ENCODE measurements at places on chromosomes 3 and 15.

GRCh38 chr3:9913601-9914000 lies 3.3 kb upstream of the IL17RC start:
- DNase-seq = no peak

- no peak for DNase-seq
Measured at GRCh38 chr3:171420667-171421066, 39.5 kb downstream of the TNIK start.

DNA sequence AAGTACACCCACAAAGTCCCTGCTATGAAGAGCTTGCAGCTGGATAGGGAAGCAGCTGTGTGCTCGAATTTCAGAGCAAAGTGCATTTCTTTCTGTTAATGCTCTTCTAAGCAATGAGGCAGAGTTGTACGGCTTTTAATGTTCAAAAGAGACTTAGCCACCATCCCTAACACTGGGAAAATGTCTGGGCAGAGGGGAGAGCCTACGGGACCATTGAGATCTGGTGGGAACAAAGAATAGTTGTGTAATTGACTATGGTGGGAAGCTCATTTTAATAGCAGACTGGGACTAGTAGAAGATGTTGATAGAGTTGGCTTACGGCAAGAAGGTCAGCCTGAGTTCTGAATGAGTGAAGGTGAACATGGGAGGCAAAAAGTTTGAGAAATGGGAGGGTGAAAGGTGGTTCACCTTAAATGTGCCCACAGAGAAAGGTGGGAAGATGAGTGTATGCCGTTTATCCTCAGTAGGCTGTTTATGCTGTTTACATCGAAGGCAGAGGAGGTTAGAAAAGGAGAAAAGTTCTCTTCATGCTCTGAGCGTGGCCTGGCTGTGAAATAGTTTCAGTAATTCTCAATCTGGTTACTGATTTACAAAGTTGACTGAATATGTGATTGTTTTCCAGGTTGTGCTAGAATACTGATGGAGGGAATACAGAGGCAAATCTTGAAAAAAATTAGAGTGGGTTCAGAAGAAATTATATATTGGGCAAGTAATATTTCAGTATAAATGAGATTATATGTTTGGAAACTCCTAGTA lies 22.9 kb upstream of the UTS2B start:
- no peak for DNase-seq

DNA sequence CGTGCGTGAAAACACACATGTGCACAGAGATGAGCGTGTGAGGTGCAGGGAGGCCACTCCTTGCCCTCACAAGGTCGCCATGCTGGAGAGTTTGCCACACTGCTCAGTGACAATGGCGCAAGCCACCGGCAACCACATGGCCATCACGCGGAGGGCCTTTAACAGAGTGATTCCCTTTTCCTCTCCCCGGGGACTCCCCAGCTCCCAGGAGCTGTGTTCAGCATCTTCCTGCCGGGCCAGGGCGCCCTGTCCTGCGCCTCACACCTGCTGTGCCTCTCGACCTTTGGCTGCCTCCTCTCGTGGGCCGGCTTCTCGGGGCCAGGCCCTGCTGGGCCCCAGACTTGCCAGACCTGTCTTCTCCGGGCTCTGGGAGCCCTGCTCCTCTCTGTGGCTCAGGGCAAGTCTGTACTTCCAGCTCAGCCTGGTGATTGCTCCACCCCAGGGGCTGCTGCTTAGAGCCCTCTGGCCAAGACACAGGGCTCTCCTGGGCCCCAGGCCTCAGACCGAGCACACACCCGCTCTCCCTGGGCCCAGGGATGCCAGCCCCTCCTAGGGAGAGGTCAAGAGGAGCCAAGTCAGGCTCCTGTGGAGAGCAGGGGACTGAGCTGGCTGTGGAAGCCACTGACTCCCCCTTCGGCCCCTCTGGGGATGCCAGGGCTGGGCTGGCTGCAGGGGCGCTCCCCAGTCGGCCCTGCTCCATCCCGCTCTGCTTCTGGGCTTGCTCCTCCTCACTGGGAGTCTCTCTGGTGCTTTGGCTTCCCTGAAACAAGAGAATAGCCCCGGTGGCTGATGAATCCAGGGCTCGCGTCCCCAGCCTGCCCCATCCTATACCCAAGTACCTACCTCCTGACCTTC lies 5.6 kb downstream of the CCDC9B start:
- no peak for DNase-seq

GRCh38 chr3:177553579-177553978 lies 356.3 kb upstream of the TBL1XR1 start:
- no peak for DNase-seq

DNA sequence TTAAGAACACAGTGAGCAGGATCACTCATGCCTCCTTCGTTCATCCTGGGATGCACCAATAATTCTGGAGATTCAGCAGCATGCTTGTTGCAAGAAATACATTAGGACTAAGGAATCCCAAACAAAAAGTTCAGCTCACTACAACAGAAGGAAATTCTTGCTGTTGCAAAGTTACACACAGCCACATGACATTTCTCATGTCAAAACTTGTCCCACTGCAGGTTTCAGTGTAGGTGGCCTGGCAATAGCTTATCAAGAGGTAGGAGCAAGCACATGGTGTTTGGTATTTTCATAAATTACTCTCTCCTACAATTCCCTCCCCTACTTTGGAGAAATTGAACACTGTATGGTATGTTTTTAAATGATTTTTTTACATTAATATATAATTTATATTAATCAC lies 399.6 kb upstream of the EPHA3 start:
- DNase-seq = no peak

DNA sequence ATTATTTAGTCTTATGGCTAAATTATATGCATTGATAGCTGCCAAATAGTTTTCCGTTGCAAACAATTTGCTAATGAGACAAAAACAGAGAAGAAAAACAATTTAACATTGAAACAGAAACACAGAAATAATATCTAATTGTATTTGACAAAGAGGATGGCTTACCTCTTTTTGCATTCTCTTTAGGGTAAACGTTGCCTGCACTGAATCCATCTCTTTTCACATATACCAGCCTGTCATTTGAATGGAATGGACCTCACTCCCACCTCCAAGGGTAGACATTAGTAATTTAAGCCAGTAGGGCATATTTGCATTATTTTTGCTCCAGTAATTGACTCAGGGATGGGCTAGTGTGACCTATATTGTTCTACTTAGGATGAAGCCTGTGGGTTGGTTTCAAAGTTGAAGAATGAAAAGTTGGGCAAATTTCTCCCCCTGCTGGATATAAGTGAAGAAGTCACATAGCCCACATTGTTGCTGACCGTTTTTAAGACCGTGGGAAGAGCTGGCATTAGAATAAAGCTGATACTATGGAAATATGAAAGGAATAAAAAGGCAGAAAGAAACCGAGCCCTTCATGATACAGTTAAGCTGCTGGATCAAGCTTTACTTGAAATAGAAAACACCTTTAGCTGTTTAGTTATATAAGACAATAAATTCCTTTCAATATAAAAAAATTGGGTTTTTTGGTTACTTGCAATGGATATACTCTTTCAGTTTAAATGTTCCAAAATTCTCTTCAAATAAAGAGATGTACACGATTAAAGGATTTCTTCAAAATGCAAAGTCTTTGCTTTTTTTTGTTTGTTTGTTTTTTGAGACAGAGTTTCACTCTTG lies 26.9 kb downstream of the PIERCE2 start:
- no peak for DNase-seq

DNA sequence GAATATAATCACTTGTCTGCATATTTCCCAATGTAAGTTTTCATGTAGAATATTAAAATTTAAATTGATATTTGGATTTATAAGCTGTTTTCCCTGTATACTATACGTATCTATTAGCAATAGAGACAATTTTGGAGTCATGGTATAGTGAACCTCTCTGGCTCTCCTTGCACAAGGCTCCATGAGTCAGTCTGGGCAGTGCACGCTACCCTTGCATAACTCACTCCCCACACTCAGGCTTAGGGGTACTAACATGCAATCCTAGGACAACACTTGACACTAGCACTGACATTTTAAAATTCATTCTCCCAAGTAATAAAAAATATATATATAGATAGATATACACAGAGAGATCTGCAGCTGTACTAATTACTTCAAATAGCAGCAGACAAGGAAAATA lies 39.2 kb downstream of the SLC24A1 start:
- no peak for DNase-seq

DNA sequence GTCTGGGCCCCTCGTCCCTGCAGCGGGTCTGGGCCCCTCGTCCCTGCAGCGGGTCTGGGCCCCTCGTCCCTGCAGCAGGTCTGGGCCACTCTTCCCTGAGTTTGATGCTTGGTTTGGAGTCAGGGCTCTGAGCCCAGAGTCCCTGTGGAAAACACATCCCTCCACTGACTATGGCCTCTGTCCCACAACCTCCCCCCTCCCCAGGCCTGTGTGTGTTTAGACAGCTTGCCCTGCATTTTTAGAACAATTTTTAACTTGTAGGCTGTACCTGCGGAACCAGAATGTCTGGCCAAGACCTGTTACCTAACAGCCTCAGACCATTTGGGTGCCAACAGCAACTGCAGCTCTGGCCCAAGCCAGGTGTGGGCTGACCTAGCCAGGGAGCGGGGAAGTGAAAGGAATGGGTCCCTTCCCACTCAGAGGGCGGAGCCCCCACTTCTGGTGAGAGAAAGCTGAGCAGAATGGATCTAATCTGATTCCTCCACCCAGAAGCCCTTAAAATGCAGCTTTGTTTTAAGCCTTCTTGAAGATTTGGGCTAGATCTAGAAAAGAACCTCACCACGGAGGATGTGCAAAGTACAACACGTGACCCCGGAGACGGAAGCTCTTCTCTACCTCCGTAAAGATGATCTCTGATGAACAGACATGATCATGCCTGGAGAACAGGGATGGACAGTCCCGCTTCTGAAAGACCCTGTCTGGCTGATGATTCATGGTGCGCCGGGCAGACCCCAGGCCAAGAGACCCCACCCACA lies 60.5 kb upstream of the TFRC start:
- no peak for DNase-seq
